ENCODE measurements at places on chromosomes 4 and X.

DNA sequence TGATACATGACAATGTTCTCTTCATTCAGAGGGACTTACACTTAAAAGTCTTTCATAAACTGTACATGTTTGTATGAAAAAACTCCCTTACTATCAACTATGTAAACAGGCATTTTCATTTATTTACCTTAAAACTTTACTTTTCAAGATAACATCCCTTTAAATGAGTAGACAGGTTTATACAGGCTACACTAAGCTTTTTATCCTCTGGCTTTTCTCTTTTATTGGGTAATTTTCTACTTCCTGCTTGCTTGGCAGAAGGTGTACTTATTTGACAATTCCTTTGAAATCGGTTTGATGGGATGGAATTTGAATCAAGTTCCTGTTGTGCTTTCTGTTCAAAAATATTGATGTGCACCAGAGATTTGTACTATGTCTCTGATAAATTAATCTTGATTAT lies 81.4 kb downstream of the PTPN13 start:
- no peak for DNase-seq

- no peak for DNase-seq
These were observed 35.1 kb downstream of the PCGF3 start for GRCh38 chr4:740656-741282.

- no peak for DNase-seq
These were observed 72.6 kb downstream of the GATB start for GRCh38 chr4:151688003-151688784.

- DNase-seq = no peak
These were observed 51.5 kb upstream of the TRPC3 start for GRCh38 chr4:122003335-122003734.

DNA sequence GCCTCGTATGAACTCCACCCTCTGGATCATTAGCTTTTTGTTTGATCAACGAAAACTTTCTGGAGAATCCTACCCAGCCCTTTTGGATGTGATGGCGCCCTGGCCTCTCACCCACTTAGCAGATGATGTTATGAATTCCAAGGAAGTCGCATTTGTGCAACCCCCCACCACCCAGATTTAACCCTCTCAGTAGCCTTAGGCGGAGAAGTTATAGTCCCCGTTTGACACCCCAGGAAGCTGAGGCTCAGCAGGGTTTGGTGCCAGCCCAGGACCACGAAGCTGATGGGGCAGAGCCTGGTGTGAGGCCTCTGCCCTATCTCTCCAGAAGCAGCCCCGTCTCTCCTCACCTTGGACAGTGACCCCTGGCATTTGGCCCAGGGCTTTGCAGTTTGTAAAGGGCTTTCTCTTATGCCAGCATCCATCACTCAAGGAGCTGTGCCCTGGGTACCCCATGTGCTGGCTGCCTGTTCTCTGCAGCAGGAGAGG lies 1.0 kb downstream of the WFS1 start:
- no peak for DNase-seq

DNA sequence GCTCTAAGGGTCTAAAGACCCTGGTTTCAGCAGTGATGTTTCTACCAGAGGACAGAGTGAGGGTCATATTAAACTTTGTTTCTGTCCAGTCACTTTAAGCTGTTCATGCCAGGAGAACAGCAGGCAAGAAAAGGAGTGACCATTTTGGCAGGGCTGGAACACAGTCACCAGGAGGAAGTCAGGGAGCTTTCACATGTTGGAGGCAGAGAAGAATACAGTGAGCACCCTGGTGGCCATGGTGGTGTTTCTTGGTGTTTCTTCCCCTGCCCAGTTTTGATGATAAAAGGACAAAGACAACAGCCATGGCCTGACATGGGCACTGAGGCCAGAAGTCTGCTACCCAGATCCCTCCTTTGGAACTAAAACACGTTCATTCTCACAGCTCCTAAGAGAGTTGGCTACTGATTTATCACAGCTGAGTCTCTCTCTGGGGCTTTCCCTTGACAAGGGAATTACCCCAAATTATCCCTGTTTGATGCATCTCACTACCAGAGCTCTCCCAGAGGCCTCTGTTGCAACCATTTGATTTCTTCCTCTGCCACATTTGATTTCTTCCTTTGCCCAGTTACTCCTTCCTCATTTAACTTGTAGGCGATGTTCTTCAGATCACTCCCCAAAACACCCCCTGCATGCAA lies 106.4 kb upstream of the NWD2 start:
- DNase-seq = no peak

- DNase-seq = no peak
These were observed 273.9 kb downstream of the TLL1 start for GRCh38 chr4:166146806-166147540.

- no peak for DNase-seq
These were observed 28.2 kb downstream of the ANXA5 start for GRCh38 chr4:121668368-121669162.

DNA sequence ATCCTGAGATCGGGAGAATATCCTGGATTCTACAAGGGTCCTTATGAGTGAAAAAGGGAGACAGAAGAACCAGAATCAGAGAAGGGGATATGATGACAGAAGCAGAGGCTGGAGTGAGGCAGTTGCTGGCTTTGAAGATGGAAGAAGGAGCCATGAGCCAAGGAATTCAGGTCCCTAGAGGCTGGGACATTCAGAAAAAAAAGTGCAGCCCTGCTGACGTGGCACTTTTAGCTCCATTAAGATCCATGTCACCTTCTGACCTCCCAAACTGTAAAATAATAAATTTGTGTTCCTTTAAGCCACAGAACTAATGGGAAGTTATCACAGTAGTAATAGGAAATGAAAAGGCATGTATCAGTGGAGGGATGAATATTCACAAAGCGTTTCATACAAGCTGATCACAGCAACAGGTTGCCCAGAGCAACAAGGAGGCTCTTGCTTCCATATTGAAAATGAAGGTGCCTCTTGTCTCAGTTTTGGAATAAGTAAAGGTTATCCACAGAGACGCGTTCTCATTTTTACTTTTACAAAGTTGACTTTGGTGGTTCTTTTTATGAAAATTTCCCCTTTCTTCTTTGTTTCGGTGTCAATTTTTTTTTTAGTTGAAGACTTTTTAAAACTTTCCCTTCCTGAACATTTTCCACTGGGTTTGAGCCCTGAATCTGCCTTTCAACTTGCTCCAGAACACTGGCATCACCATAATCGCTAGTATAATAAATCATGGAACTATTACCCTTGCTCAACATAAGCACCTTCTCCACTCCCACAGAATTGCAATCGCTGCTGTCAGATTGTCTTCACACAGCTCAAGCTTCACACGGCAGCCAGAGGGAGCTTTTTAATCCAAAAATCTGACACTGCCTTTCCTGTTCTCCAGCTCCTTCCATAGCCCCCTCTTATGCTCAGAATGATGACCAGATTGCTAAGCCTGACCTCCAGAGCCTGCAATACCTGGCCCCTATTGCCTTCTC lies 127.6 kb upstream of the RBPJ start:
- DNase-seq = no peak

- DNase-seq = no peak
These were observed 59.0 kb downstream of the SEL1L3 start for GRCh38 chr4:25803720-25804225.

DNA sequence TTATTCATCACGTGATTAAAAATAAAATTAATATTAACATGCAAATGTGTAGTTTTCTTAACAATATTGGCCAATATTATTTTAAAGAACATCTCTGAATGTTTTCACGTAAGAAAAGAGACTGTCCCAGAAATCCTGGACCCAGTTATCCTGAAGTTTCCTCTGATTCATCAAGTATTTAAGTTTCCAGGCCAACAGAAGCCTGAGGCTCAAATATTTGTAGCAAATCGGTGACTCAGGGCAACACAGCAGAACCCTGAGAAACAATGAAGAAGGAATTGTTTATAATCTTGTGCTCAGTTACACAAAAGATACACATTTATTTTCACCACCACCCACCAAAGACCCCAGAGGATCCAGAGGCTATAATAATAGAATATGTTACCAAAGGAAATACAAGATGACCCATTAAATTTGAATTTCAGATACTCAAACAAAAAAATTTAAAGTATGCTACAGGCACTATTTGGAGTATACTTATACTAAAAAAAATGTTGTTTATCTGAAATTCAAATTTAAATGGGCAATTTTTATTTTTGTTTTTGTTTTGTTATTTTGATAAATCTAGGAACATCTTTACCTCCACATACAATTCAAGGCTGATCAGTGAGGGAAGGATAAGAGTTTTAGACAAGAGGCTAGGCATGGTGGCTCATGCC lies 33.9 kb upstream of the SLC7A11 start:
- no peak for DNase-seq

DNA sequence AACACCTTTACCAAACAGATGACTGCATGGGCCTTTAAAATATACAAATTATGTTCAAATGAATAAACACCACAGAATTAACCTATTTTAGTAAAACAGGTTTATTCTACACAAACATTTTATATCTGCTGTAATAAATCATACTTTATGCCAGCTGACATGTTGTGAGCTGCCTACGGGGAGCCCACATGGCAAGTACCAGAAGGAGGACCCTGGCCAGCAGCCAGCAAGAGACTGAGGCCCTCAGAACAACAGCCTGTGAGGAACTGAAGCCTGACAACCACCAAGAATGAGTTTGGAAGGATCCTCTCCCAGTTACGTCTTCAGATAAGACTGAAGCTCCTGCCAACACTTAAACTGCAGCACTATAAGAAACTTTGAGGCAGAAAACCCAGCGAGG lies 377.0 kb downstream of the PDGFC start:
- peak; percentile 69 for DNase-seq

DNA sequence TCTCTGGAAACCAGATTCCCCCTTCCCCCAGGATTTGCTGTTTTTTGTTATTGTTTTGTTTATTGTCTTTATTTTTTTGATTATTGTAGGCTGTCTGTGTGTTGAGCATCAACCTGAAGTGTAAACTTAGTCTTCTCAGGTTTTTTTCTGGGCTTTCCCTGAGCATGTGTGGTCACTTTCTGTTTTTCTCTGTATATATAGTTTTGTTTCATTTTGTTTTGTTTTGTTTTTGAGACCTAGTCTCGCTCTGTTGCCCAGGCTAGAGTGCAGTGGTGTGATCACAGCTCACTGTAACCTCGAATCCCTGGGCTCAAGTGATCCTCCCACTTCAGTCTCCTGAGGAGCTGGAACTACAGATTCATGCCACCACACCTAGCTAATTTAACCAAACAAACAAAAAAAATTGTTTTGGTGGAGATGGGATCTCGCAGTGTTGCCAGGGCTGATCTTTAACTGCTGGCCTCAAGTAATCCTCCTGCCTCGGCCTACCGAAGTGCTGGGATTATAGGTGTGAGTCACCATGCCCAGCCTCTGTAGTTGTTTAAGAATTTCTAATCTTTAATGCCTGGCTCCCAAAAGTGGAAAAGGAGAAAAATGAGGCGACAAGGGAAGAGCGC lies 9.1 kb downstream of the IL13RA1 start:
- no peak for DNase-seq

- no peak for DNase-seq
These were observed 89.7 kb downstream of the MID1IP1 start for GRCh38 chrX:38890963-38891362.

DNA sequence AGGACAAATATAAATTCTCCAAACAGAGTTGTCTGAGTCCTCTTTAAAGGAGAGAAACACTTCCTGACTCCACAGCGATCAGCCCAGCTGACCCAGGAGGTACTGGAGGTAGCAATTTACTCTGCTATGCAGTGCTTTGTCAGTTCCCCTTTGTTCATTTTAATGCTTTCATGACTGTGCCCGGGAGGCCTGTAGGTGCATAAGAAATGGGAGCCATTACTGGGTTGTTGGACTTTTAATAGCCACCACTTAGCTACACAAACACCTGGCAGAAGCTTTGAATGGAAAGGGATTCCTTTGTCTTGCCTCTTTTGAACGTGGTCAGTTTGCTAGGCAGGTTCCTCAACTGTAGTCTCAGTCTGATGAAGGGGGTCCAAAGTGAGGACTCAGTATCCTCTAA lies 59.0 kb upstream of the AFF2 start:
- no peak for DNase-seq

DNA sequence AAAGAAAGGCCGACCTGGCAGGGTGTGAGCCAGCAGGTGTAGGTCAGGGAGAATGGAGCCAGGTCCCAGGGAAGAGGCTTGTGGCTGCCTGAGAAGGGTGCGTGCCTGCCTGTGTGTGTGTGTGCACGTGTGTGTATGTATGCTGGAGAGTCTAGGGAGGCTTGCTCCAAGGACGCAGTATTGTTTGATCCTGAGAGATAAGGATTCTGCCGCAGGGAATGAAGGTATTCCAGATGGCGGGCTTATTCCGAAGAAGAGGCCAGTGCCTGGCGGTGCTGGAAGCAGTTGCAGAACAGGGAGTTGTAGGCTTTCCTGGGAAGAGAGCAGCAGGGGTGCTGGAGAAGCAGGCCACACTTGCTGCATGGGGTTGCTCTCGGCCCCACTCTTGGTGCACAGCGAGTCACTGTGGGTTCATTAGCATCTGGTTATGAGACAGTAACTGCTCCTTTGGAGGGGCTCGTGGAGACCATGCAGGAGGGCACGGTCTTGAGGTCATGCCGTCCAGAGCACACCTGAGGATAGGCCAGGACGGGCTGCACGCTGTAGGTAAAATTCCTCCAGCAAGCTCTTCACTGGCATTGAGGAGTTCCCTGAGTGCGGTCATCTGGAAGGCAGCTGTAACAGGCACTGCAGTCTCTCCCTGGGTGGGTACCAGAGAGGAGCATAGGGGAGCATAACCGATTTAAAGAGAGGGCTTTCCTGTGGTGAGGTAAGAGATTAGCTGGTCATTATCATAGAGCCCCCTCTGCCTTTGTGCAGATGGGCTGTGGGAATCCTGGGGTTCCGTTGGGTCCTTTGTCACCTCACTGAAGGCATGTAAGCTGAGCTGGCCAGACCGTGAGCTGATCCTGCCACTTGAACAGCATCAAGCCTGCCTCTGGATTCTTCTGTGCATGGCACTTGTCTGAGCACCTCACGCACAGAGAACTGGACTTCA lies 29.9 kb upstream of the MSANTD1 start:
- DNase-seq = no peak

GRCh38 chr4:47469951-47470350 lies 6.4 kb upstream of the COMMD8 start:
- DNase-seq = no peak

GRCh38 chrX:133789829-133790228 lies 195.6 kb downstream of the GPC3 start:
- DNase-seq = no peak

DNA sequence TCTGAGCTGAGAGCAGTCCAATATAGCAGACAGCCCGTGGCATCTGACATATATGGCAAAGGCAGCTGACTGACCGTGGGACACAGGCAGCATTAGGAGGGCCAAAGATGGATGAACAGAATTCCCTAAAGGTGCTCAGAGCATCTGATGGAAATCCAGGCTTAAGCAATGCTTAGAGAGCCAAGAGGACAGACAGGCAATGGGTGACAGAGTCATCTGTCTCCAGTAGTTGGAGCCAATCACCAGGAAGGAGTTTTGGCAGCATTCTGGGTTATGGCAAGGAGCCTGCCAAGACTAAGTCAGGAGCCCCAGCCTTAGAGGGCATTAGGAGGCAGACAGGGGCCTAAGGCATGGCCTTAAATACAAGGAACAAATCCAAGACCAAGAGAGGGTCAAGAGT lies 153.3 kb upstream of the USP9X start:
- no peak for DNase-seq

GRCh38 chrX:15395789-15396188 lies 11.6 kb upstream of the VEGFD start:
- DNase-seq = no peak
